Endothelial cell of umbilical vein (primary cell): ENCODE measurements at places on chromosomes 7 and 10. TPM values are rescaled to one million over a fixed set of nuclear protein-coding genes. Genes with fewer than 3 reads are reported as not detected.

Gene NPC1L1
- total RNA-seq, result not detected in 2 replicates

Gene SLIT1
- total RNA-seq, result 0.05 and 0.20 TPM in 2 replicates

DNA sequence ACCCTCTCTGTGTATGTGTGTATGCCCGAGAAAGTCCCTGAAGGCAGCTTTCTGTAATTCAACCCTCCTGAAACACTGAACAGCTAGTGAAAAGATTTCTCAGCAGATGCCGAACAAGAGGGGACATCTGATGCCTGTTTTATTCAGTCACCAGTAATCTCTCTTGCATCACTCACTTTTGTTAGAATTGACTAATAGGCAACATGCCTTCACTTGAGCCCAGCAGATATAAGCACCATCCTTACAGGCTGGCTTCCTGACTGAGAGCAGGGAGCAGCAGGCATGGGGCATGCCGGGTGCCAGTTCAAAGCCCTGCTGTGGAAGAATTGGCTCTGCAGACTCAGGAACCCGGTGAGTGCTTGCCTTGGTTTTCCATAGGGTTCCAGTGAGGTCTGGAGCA lies at the start of gene ABCA13:
ABCA13 (plus strand) TSS at position 257 of the 400 bp plus-strand sequence; CDS start at position 283, 26 bp downstream.
- no peak for DNase-seq

DNA sequence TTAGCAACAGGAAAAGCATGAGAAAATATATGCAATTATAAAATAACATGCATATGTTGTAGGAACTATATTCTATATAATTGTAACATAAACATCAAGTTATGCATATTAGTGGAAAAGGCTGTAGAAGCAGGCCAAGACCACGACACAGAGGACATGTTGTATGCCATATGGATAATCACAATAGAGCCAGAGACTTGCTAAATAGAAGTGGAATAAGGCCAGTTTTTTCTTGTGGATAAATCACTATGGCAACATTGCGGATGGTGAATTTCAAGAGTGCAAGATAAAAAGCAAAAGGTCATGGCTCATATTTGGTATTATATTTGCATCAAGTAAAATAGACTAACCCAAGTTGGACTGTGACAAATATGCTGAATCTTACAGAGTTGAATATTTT lies 93.0 kb downstream of the PCDH15 start:
- DNase-seq, result no peak

DNA sequence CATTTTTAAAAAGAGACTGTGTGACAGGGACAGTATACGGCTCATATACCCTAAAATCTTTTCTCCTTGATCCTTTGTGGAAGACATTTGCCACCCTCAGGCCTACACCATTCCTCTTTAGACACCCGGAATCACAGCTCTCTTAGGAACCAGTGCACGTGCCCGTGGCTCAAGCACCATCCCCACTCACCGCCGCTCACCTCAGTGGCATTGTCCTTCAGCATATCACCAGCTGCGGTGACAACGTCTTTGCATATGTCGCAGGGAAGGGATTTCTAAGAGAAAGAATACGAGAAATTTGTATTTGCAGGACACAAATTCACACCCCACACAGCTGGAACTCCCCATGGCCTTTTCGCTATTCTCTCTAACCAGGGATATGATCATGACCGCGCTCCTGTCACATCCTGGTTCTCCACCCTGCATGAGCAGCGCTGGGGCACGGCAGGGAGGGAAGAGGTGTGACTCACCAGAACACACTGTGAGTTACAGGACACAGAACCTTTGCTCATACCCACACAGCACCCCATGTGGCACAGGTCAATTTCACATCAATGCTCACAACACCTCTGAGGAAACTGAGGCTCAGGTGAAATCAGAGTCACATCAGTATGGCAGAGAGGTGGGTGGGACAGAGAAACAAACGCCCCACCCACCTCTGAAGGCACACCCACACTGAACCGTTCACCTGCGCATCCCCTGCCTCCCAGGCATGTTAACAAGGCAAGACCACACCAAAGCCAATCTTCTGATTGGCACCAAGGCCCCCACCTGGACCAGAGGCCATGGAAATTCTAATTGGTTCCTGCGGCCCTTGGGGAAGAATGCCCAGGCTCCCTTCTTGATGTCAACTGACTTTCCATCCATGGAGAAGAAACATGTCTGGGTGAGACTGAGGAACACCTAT lies 19.2 kb downstream of the PSAP start:
- no peak for DNase-seq

Gene OR6B1
- total RNA-seq, result not detected in 2 replicates

Gene ALOX5
- total RNA-seq, result not detected in 2 replicates

Gene CALML5
- total RNA-seq, result not detected in 2 replicates

Gene SH2D4B
- not detected in 2 replicates for total RNA-seq

DNA sequence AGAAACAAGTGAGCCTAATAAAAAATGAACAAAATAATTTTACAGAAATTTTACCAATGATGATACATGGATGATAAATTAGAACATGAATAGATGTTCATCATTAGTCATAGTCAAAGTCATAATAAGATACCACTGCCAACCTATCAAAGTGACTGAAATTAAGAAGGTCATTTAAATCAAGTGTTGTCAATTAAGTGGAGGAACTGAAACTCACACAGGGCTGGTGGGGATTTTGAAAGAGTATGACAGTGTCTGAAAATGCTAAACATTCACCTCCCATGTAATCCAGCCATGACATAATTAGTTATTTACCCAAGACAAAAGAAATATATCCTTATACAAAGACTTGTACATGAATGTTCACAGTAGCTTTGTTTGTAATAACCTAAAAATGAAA lies 57.1 kb upstream of the DYNC1I1 start:
- no peak for DNase-seq

GRCh38 chr10:130438861-130439260 lies 302.7 kb downstream of the GLRX3 start:
- DNase-seq, result no peak

DNA sequence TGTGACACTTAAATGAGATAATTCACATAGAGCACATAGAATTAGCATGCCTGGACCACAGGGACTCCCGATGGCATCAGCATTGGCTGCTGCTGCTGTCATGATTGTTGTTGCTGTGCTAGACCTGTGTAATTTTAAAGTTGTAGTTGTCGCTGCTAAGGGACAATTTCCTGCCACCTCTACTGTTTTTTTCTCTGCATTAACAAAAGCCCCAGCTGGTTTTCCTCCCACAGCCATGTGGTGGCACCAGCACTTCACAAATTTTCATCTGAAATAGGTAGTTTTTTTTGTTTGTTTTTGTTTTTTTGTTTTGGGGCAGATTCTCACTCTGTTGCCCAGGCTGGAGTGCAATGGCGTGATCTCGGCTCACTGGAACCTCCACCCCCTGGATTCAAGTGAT lies 25.4 kb upstream of the PRXL2A start:
- DNase-seq, result peak; percentile 70

- DNase-seq, result no peak
Observed at GRCh38 chr7:34064519-34065158, 159.3 kb downstream of the BMPER start.

DNA sequence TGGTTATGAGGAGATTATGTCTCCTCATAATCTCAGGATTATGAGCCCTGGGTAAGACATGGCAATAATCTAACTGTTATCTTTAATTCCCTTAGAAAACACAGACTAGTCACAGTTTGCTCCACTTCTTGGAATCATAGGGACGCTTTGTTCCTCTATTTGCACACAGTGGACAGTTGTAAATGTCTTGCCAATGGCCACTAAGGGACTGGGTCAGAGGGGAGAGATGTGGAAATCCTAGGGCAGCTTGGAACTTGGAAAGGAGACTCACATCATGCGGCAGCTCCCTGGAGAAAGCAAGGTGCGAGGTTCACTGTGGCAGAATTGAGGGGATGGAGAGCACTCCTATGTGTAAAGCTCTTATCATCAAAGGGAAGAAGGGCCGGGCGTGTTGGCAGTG lies 266.1 kb downstream of the PRPF18 start:
- no peak for DNase-seq

- DNase-seq, result no peak
Observed at GRCh38 chr7:101728128-101728527, 89.3 kb upstream of the CUX1 start.

GRCh38 chr10:35458500-35459448 lies 122.5 kb downstream of the CCNY start:
- DNase-seq, result no peak

DNA sequence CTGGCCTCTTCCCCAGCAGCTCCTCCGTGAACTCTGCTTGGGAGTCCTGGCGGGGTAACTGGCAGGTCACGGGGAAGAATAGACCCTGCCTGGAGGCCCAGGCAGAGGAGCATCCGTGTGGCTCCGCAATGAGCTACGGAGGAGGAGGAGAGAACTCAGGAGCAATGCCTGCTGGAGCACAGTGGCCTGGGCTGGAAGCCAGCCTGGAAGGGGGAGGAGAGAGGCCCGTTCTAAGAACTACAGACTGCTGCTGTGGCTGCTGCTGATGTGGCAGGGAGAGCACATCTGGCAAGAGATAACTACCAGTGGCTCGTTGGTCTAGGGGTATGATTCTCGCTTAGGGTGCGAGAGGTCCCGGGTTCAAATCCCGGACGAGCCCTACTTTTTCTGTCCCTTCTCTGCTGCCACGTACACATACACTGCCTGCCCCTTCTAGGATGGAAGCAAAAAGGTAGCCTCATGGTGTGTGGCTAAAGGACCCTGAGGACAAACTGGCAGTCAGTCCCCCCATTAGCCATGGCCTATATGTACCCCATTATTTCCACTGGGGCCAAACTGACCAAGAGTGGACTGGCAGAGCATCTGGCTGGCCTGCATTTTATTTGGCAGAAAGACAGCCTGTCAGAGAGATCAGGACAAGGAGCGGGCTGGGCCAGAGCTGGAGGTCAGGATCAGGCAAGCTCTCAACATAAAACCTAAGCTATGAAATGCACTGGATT lies 7.7 kb upstream of the OPN1SW start:
- peak; percentile 26 for DNase-seq

GRCh38 chr10:23310404-23310803 lies 34.2 kb downstream of the C10orf67 start:
- DNase-seq, result no peak

- DNase-seq, result no peak
Observed at GRCh38 chr10:12338981-12339380, 10.4 kb upstream of the CAMK1D start.

DNA sequence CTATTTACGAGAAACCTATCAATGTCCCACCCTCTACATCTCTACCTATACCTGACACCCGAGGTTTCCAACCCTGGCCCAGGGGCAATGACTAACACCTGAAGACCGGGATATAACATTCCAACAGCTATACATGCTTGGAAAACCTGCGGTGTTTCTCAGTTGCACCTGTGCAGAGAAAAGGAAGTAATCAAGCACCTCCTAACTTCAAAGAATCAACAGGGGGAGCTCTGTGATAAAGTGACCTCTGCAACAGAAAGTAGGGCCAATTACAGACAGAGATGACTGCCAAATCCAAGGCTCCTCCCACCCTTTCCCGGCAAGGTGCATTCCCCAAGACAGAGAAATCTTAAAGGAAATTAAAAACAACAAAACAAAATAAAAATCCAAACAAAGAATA lies 41.3 kb downstream of the CCDC6 start:
- DNase-seq, result no peak

DNA sequence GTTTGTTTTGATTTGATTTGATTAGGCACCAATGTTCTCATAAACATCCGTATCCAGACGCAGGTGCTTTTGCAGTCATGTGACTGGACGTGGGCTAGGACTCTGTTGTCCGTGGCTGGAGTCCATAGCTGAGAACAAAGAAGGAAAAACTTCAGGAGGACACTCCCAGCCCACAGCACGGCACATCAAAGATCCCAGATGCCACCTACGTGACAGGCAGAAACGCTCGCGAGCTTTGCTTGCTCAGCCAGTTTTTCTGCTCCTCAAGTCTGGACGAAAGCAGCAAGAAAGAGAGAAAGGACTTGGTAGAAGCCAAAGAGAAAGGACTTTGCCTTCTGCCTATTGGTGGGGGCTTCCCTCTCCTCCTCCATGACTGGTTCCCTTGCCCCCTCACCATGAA lies 6.9 kb upstream of the ZKSCAN1 start:
- DNase-seq, result no peak

DNA sequence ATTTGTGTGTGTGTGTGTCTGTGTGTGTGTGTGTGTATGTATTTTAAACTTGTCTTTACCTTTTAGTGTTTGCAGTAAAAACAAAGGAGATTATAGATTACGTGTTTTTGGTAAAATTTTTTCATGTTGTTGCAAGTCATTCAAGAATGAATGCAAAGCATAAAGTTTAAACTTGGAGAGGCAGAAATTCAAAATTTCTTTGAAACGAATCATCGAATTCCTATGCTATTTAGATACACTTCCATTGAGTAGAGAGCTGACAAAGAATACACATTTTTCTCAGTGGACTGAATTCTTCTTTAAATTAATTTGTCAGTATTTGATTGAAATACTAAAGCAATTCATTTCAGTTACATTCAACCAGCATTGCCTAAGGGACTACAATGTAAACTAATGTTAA lies 66.0 kb upstream of the HDAC9 start:
- peak; percentile 33 for DNase-seq

- no peak for DNase-seq
Observed at GRCh38 chr7:137354961-137355360, 11.4 kb upstream of the PTN start.
